Aorta (tissue), 5 donors: ENCODE measurements at places on chromosomes 12 and 14. TPM values are rescaled to one million over a fixed set of nuclear protein-coding genes. Genes with fewer than 3 reads are reported as not detected.

GRCh38 chr12:121751034-121751433, 38.5 kb downstream of the TMEM120B start:
- no peak overlapping the region for H3K27ac ChIP-seq
- no peaks in the 10 kb centered on the region for H3K27me3 ChIP-seq
- no peak for DNase-seq
- no peak overlapping the region for H3K4me3 ChIP-seq
- H3K36me3 ChIP-seq, result no peaks in the 10 kb centered on the region

DNA sequence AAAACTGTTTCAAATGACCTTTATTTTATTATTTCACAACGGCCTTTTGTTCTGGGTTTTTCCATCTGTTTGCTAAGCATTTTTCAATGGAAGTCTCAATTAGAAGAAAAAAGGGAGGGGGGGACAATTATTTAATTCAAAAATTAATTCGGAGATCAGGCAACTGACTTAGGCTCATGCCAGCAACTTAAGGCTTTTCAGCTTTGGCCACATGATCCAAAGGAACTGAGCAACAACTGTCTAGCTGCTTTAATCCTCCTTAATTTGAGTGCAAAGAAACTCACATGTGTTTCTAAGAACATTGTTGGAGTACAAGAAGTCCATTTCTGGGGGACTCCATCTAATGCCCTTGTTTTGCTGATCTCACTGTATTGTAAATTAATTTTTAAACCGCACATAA, 188.0 kb downstream of the EXOC5 start:
- H3K27ac ChIP-seq, result no peak overlapping the region
- H3K27me3 ChIP-seq, result no peaks in the 10 kb centered on the region
- no peak for DNase-seq
- H3K36me3 ChIP-seq, result no peaks in the 10 kb centered on the region

GRCh38 chr12:30930641-30931040, 4.1 kb downstream of the TSPAN11 start:
- H3K4me3 ChIP-seq, result no peak overlapping the region
- H3K27ac ChIP-seq, result no peak overlapping the region
- H3K36me3 ChIP-seq, result no peaks in the 10 kb centered on the region
- no peaks in the 10 kb centered on the region for H3K4me1 ChIP-seq

GRCh38 chr12:131132118-131132892, 178.6 kb downstream of the ADGRD1 start:
- no peak overlapping the region for H3K27ac ChIP-seq
- no peaks in the 10 kb centered on the region for H3K27me3 ChIP-seq
- H3K4me3 ChIP-seq, result no peak overlapping the region
- H3K4me1 ChIP-seq, result no peaks in the 10 kb centered on the region
- DNase-seq, result peak; percentile 71

DNA sequence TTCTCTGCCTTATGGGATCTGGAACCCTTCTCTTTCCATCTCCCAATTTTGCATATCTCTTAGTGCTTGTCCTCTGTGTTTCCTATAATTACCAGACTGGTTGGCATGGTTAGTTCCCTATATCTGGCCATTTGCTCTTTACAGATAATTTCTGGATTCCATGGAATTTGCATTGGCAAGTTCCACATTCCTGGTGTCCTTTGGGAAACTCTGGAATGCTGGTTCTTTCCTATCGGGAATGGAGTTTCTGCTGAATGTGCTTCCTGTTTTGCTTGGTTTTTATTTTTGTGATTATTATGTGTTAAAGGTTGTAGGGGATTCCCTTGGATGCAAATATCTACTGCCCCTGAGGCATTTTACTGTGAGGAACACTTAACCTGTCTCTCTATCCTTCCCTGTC, 193.0 kb upstream of the BTG1 start:
- no peak overlapping the region for H3K27ac ChIP-seq
- no peaks in the 10 kb centered on the region for H3K27me3 ChIP-seq
- DNase-seq, result no peak
- no peak overlapping the region for H3K4me3 ChIP-seq

GRCh38 chr12:9667403-9668160, 1.9 kb upstream of the CLEC2D start:
- DNase-seq, result no peak
- H3K27me3 ChIP-seq, result no peaks in the 10 kb centered on the region
- no peak overlapping the region for H3K4me3 ChIP-seq
- no peaks in the 10 kb centered on the region for H3K4me1 ChIP-seq
- no peaks in the 10 kb centered on the region for H3K36me3 ChIP-seq
- H3K27ac ChIP-seq, result no peak overlapping the region

PLD4 gene
- total RNA-seq, result 1.7 TPM

RPL10L gene
- not detected for total RNA-seq

RASAL1 gene
- total RNA-seq, result not detected

OVCH1 gene
- 1.0 TPM for total RNA-seq
